HL-60 (cell line): ENCODE measurements at places on chromosomes 6 and 20.

- no peak for DNase-seq
These were observed 43.1 kb downstream of the PANK2 start for GRCh38 chr20:3932277-3932676.

GRCh38 chr6:131682442-131682841 lies 18.8 kb downstream of the OR2A4 start:
- no peak for DNase-seq

- no peak for DNase-seq
These were observed 318.0 kb downstream of the GRIK2 start for GRCh38 chr6:101711518-101711917.

- no peak for DNase-seq
These were observed 143.0 kb downstream of the B3GAT2 start for GRCh38 chr6:70813885-70814284.

DNA sequence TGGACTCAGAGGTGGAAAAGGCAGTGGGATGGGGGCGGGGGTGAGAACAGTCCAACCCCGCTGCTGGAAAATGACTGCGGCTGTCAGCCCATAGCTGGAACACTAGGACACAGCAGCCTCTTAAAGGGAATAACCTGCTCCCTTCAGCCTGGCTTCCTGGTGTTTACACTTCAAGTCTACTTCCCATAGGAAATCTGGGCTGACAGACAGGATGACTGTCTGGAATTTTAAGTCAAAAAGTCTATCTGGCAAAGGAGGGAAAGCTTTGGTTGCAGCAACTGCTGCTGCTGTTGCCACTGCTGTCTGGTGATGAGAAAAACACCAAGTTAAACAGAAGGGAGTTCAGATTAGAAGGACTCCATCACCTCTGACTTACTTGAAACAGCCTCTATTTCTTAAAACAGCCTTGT lies 44.9 kb downstream of the TNFRSF21 start:
- no peak for DNase-seq
